NCI-H1436 (cell line): ENCODE measurements at places on chromosomes 6 and 20.

GRCh38 chr6:52976149-52976548 is 18.9 kb downstream of the GSTA4 start:
- no peak for DNase-seq

- DNase-seq = no peak
These were observed 670.5 kb upstream of the IMPG1 start for GRCh38 chr6:76742919-76743318.

- DNase-seq = no peak
These were observed 296.8 kb upstream of the TSHZ2 start for GRCh38 chr20:52675375-52675774.

GRCh38 chr6:119677384-119677783 is 327.8 kb upstream of the MAN1A1 start:
- no peak for DNase-seq

GRCh38 chr20:3646651-3647050 is 16.5 kb downstream of the GFRA4 start:
- DNase-seq = no peak

DNA sequence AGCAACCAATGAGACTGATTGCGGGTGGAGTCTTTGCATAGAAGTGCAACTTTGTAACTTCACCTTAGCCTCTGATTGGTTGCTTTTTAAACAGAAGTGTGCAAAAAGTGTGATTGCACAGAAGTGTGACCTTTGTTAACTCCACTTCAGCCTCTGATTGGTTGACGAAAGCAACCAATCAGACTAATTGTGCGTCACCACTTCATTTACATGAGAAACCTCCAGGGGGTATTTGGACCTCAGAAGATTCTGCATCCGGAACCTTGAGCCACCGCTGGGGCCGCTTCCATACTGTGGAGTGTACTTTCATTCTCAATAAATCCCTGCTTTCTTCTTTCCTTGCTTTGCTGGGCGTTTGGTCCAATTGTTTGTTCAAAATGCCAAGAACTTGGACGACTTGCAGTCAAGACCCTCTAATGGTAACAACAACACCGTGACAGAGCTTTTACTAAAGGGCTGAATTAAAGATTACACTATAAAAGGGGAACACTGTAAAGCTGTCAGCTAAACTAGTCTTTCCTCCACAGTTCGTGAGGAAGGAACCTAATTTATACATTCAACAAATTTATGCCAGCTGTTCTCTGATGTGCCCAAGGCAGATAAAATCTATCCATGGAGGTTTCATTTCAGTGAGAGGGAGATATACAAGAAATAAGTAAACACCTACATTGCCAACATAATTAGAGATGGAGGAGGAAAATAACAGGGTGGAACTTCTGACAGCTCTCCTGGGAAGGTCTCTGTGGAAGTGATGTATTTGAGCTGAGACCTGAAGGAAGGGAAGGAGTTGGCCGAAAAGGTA is 1.4 kb upstream of the HECA start:
- DNase-seq = peak; percentile 85

- no peak for DNase-seq
These were observed 44.1 kb downstream of the MYH7B start for GRCh38 chr20:34999782-35000181.

DNA sequence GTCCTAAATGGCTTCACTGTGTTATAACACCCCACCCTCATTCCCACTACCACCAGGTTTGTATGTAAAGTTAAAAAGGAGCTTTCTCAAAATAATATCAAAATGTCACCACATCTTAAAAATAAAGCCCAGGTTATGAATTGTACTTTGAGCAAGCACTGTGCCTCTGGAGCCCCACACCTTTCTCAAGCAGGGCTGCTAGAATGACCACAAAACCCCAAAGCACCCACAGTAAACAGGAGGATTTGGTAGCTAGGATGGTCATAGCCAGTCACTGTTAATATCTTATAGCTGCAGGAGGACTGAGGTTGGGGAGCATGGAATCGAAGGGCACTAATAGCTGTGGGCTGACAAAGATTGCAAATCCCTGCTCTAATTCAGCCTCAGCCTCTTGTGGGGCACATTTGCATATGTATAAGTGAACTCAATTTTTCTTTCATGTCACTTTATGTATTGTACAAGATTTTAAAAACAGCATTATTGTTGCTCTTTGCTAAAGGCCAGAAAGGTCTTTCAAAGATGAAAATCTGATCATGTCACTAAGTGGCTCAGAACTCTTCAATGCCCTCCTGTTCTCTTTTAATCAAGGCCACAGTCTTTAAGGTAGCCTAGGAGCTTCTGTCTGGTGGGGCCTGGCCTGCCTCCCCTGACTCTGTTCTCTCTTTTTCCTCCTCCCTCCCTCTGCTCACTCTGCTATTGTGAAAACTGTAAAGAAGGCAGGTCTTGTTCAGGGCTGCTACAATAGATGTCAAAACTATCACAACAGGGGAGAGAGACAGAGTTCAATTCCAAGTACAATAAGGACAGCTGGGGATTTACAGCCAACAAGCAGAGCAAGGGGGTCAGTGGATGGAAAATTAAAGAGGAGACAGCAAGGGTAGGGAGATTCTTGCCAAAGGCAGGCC is 101.6 kb downstream of the TMEM200A start:
- DNase-seq = no peak

DNA sequence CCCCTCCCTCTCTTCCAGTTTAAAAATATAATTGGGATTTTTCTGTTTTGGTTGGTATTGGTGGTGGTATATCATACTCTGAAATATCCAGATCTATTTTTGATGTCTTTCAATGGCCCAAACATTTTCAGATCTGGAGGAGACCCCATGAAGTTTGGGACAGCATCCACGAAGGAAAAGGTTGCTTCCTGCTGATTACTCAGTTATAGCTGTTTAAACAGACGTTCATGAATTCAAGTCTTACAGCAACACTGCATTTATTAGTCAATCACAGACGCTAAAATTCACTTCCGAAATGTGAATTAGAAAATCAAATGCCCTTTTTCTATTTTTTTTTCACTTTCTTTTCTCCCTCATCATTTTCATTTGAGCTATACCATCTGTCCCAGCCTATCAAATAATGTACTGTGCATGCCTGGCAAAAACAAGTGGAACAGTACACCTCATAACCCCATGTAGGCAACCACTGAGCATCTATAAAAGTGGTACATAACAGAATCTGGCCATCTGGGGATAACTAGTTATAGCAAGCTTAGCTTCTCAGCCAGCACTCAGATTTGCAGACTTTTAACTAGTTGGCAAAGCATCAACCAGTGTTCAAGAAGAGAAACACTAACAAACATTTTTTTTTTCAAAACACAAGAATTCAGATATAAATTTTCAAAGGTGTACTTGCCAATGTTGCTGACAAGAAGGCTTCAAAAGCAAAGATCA is 124.5 kb downstream of the HIVEP2 start:
- DNase-seq = no peak

DNA sequence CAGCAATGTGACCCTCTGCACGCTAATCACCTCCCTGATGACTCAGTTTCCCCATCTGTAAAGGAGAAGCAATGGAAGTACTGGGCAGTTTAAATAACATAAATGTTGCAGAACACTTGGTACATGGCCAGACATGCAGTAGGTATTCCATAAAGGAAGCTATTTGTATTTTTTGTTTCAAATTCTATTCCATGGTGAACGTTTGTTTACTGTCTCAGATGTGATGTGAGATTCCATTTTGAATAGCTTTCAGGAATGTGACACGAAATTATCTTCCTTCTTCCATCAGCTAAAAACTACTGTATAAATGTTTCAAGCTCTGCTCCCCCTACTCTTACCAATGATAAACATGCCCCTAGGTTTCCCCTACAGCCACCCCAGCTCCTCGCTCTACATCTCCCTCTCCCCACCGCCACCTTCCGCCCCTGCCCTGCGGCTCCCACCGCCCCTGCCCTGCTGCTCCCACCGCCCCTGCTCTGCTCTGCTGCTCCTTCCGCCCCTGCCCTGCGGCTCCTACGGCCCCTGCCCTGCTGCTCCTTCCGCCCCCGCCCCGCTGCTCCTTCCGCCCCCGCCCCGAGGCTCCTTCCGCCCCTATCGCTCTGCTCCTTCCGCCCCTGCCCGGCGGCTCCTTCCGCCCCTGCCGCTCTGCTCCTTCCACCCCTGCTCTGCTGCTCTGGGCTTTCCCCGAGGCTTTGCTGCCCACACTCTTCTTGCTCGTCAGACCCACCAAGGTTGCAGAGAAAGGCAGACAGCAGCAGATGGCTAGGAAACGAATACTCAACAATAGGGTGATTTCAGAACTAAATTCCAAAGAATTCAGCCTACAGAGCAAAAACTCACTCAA is 78.9 kb downstream of the THBS2 start:
- DNase-seq = no peak

GRCh38 chr6:6736791-6737654 is 148.5 kb downstream of the LY86 start:
- DNase-seq = no peak

- DNase-seq = no peak
These were observed 32.6 kb upstream of the SLC35D3 start for GRCh38 chr6:136889271-136890193.

DNA sequence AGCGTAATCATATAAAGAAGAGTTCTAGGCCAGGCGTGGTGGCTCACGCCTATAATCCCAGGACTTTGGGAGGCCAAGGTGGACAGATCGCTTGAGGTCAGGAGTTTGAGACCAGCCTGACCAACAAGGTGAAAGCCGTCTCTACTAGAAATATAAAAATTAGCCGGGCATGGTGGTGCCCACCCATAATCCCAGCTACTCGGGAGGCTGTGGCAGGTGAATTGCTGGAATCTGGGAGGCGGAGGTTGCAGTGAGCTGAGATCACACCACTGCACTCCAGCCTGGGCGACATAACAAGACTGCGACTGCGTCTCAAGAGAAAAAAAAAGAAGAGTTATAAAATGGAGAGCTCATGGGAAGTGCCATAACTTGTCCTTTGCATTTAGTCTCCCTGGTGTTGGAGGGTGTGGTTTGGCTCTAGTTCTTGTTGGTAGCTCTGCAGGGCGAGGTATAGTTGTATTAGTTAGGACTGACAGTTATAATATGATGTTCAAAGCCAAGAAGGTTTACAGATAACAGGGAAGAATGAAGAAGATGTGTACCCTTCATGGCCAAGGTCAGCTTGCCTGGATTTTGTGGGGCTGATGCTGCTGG is 54.8 kb downstream of the UTRN start:
- no peak for DNase-seq

DNA sequence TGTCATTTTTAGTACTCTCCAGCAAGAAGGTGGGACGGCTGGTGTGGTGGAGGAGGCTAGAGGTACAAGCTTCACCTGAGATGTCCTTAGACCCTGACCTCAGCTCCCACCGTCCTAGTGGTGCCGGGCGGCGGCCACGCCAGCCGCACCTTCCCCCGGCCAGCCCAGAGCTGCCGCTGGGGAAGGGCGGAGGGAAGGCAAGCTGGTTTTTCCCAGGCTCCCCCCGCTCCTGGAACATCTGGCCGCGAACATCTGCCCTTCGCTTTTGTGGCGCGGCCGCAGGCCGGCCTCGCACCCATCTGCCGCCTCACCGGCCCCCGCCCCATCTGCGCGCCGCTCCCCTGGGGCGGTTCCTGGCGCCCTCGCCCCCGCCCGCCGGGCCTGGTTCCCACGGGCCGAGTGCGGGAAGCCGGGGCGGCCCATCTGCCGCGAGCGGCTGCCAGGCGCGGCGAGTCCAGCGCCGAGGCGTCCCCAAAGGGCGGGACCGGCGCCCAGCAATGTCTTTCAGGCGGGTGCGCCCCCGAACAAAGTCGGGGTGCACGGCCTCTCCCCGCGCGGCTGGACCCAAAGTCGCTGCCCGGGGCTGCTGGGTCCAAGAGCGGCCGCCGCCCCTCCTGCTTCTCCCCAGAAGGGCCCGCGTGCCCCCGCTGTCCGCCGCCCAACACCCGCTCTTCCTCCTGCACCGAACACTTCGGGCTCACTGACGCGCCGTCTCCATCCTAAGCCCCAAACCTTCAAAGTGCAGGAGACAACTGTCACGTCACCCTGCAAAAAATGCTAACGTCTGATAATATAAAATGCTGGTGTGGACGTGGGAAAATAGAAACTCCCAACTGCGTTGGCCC is 17.3 kb upstream of the ID1 start:
- peak; percentile 49 for DNase-seq

DNA sequence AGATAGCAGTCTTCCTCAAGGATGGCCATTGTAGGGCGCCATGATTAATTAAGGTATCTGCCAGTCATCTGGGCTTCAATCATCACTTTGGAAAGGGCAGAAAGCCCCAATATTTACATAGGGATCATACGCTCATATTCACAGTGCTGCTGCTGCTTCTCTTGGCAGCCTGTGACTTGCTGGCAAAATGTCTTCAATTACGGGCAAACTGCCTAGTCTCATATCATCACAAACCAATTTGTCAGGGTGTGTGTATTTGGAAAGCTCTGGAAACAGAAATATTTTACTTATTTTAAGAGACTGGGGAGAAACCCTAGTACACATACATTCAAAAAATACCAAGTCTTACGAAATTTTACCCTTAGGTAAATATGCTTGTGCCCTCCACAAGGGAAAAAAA is 77.6 kb downstream of the SAMD5 start:
- DNase-seq = no peak

DNA sequence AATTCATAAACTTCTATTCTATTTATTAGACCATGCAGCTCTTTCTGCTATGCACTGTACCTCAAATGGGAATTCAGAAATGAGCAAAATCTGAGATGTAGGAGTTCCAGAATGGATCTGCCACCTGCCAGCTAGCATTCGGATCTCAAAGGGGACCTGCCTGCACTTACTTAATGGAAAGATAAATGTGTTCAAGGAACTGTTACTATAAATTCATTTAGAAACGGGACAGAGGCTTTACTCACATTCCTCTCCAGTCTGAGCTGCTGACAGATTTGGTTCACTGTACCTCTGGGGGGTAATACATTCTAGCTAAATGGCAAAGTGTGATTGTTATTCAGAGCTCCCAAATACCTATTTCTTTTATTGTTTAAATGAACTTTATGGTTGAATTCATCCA is 384.1 kb downstream of the GRIK2 start:
- no peak for DNase-seq

DNA sequence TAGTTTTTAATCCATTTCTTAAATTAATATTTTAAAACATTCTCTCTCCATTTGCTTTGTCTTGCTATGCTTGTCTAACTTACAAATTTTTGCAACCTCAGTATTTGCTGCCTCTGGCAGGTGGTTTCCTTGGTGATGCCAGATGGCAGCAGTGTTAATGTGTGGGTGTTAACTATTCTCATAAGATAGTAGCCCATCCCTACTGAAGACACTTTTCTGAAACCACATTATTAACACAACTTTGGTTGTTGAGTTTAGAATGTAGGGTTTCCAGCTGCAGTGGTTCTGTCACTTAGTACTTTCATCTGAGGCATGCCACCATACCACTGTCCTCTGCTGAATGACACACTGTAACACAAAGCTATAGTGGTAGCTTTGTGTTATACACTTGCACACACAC is 75.1 kb downstream of the MYO6 start:
- DNase-seq = no peak

- DNase-seq = no peak
These were observed 367 bp downstream of the GSTA3 start for GRCh38 chr6:52909131-52909530.
